ENCODE measurements at places on chromosomes 3 and 15. TPM values are rescaled to one million over a fixed set of nuclear protein-coding genes. Genes with fewer than 3 reads are reported as not detected.
A peak's percentile ranks its signal among the peaks of the same experiment; 100 is the strongest.

The GNB4 gene
- 6.7 TPM for total RNA-seq

The CYP1A1 gene
- 0.77 TPM for total RNA-seq

GRCh38 chr3:157610876-157611535 lies 107.8 kb upstream of the VEPH1 start:
- ATAC-seq, result no peak

GRCh38 chr3:38040401-38040800 lies 1.4 kb downstream of the DLEC1 start:
- ATAC-seq, result no peak

- ATAC-seq, result peak; percentile 65
These were observed 326.6 kb upstream of the PROK2 start for GRCh38 chr3:72111265-72112205.

DNA sequence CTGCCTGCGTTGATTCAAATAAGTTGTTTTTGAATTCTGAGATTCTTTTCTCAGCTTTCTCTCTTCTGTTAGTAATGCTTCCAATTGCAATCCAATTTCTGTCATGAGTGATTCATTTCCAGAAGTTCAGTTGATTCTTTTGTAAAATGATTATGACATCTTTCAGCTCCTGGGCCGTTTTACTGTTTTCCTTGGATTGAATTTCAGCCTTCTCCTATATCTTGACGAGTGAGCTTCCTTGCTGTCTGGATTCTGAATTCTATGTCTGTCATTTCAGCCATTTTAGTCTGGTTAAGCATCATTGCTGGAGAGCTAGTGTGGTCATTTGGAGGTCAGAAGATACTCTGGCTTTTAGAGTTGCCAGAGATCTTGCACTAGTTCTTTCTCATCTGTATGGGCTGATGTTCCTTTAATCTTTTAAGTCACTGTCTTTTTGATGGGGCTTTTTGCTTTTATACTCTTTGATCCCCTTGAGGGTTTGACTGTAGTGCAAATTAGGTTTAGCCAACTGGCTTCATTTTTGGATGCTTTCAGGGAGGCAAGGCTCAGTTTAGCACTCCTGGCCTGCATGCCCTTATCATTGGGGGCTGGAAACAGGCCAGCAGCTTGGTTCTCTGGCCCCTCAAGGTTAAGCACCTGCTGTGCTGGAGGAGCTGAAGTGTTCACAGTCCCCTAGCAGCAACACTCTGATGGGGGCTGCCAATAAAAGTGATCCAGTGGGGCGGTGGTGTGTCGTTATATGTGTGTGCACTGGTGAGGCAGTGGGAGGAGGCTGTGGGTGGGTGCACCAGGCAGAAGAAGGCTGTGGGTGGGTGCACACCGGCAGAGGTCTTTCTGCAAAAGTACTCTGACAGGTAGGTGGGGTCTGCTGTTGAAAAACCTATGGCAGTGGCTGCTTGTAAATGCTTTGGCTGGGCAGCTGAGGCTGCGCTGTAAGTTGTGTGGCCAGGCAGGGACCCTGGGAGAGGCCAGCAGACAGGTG lies 51.2 kb downstream of the MCTP2 start:
- ATAC-seq, result no peak

All from motor neuron (in vitro differentiated cells).